T-helper 17 cell (primary cell): ENCODE measurements at places on chromosomes 12 and 14.
A peak's percentile ranks its signal among the peaks of the same experiment; 100 is the strongest.

- peaks cover 2% of the 10 kb centered on the region for H3K4me1 ChIP-seq
- no peak overlapping the region for H3K4me3 ChIP-seq
- no peaks in the 10 kb centered on the region for H3K36me3 ChIP-seq
- no peak for DNase-seq
These were observed 44.8 kb downstream of the PRIMA1 start for GRCh38 chr14:93743270-93744060.

- no peak overlapping the region for H3K4me3 ChIP-seq
- no peak overlapping the region for H3K27ac ChIP-seq
- peaks cover 36% of the 10 kb centered on the region for H3K4me1 ChIP-seq
- DNase-seq, result no peak
- peaks cover 2% of the 10 kb centered on the region for H3K36me3 ChIP-seq
- H3K27me3 ChIP-seq, result no peaks in the 10 kb centered on the region
These were observed 183.8 kb downstream of the FOXN3 start for GRCh38 chr14:89233184-89233583.

GRCh38 chr12:15863984-15864383 is 18.2 kb upstream of the STRAP start:
- H3K27ac ChIP-seq, result no peak overlapping the region
- no peaks in the 10 kb centered on the region for H3K36me3 ChIP-seq
- H3K4me1 ChIP-seq, result peaks cover 6% of the 10 kb centered on the region
- no peak for DNase-seq

DNA sequence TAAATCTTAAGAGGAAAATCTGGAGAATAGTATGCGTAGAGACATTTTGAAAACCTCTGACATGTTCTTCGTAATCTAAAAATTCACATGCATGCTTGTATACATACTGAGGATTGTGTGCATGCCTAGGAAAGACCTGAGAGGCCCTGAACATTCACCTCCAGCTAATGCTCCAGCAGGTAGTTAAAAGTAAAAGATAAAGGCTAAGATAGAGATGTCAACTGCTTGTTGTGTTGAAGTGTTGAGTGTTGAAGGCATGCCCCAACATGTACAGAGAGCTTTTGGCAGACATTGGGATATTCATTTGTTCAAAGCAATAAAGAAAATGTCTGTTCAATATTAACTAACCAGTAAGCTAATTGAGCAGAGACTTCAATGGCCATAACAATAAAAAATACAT is 118.6 kb upstream of the SYT1 start:
- H3K27ac ChIP-seq, result no peak overlapping the region
- no peaks in the 10 kb centered on the region for H3K27me3 ChIP-seq
- DNase-seq, result no peak
- H3K36me3 ChIP-seq, result no peaks in the 10 kb centered on the region

DNA sequence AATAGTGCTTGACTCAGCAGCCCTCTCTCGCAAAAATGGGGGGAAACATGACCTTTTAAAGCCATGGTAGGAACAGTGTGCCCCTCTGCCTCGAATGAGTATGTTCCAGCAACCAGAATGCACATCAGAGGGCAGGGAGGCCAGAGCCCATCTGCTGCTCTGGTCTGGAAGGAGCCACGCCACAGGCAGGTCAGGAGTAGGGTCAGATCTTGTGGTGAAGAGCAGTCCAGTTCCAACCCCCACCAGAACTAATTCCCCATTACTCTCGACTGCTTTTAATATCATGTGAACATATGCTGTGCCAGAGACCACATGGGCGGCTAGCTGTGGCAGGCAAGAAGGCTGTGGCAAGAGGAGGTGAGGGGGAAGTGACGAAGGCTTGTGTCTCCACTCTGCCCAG is 34.6 kb upstream of the TMX1 start:
- H3K4me1 ChIP-seq, result no peaks in the 10 kb centered on the region
- DNase-seq, result no peak
- H3K27me3 ChIP-seq, result peaks cover 46% of the 10 kb centered on the region
- H3K4me3 ChIP-seq, result no peak overlapping the region

GRCh38 chr14:56417173-56417572 is 162.4 kb upstream of the TMEM260 start:
- H3K36me3 ChIP-seq, result peaks cover 2% of the 10 kb centered on the region
- H3K4me3 ChIP-seq, result no peak overlapping the region
- peaks cover 27% of the 10 kb centered on the region for H3K27me3 ChIP-seq
- no peak overlapping the region for H3K27ac ChIP-seq
- no peak for DNase-seq

GRCh38 chr12:10634427-10634826 is 21.0 kb upstream of the MAGOHB start:
- H3K27ac ChIP-seq, result no peak overlapping the region
- H3K4me1 ChIP-seq, result peaks cover 6% of the 10 kb centered on the region
- DNase-seq, result no peak

DNA sequence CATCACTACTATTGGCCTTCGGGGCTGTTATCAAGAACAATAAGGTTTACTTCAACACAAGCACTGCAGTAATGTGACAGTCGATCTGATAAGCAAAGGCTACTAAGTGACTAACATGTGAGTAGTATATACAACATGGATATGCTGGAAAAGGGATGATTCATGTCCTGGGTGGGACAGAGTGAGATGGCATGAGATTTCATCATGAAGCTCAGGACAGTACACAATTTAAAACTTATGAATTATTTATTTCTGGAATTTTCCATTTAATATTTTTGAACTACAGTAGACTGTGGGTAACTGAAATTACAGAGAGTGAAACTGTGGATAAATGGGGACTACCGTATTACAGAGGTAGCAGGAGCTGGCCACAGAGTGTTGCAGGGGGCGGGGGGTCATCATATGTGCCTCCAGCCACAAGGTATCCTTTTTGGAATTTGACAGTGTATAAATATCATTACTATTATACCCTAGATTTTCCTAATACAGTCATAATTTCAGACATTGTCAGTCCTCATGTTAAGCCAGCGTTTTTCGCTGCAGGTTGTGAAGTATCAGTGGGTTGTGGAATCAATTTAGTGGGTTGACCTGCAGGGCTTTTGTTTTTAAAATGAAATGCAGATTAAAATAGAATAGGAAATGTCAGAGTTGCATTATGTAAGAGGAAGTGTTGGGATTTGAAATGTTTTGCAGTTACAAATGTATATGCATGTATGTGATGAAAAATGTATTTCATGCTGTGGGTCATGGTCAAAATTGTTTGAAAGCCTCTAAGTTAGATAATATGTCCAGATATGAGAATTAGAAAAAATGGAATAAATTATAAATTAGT is 148.0 kb upstream of the NUDT4 start:
- no peak overlapping the region for H3K27ac ChIP-seq
- no peaks in the 10 kb centered on the region for H3K27me3 ChIP-seq
- no peaks in the 10 kb centered on the region for H3K4me1 ChIP-seq
- DNase-seq, result no peak
- no peak overlapping the region for H3K4me3 ChIP-seq
- no peaks in the 10 kb centered on the region for H3K36me3 ChIP-seq

GRCh38 chr14:28785096-28785952 is 18.7 kb downstream of the FOXG1 start:
- peaks cover 2% of the 10 kb centered on the region for H3K4me1 ChIP-seq
- H3K36me3 ChIP-seq, result no peaks in the 10 kb centered on the region
- peak overlapping the region; percentile 5 for H3K4me3 ChIP-seq
- H3K27me3 ChIP-seq, result peaks cover 7% of the 10 kb centered on the region

DNA sequence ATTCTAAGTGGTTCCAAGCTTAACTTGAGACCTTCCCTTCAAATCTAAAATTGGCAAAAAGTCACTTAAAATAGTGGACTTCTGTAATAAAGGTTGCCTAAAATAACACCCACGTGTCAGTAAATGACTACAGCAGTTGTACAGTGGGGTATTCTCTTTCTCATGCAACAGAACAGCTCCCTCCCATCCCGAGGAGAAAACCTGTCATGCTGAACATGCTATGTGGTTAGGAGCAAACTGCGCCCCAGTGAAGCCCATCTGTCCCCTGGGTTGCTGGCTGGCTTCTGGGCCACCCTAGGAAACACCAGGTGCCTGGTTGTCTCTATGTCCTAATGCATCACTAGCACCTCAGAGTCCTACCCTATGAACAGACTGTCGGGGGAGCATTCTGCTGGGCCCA is 2.7 kb downstream of the BTBD6 start:
- no peaks in the 10 kb centered on the region for H3K36me3 ChIP-seq
- no peak for DNase-seq
- no peaks in the 10 kb centered on the region for H3K27me3 ChIP-seq

DNA sequence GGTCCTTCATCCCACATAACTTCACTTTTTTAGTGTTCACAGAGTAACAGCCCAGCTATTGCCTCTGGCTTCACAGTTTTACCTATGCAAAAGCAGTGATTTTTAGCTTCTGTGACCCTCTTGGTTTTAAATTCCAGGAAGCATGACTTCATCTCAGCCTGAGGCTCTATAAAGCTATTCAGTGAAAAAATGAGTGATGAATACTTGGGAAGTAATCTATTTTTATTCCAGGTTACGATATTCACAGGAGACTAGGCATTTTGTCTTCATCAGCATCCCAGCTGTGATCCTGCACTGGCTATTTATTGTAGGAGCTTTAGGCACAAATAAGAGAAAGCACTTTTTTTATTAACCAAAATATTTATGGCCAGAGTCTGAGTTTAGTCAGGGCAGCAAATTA is 164.8 kb downstream of the SNAPC1 start:
- no peak overlapping the region for H3K27ac ChIP-seq
- H3K27me3 ChIP-seq, result peaks cover 64% of the 10 kb centered on the region
- DNase-seq, result no peak

DNA sequence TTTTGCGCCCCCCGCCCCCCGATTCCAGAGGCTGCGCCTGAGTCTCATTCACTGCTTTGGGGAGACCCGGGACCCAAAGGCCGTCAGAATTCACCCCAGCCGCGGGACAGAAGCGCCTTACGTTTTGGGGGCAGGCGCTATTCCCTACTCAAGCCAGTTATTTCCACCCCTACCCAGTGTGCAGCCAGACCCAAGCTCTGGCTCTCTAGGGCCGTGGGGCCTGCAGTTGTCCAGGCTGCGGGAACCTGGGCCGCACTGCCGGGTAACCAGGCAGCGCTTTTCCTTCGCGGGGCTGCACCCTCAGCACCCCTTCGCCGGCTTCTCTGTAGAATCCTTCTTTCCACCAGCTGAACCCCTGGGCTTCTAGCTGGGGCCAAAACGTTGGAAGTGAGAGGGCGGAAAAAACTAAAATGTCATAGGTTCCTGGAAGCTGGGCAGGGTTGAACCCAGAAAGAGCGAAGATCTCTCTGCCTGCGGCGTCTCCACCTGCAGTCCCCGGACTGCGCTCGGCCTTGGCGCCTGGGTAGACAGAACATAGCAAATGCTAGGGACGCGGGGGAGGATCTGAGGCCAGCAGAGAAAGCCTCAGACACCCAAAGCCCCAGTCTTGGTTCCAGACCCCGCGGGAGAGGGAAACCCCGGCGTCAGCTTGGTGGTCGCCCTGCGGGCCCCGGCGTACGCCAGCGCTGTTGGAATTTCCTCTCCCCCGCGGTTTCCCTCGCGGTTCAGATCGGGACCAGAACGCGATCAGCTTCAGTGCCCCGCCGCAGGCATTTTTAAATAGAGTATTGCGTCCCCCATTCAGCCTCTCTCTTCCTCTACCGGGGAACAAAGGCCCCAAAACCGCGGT is 18.3 kb downstream of the TBX3 start:
- H3K36me3 ChIP-seq, result no peaks in the 10 kb centered on the region
- H3K4me1 ChIP-seq, result peaks cover 3% of the 10 kb centered on the region
- no peak overlapping the region for H3K4me3 ChIP-seq
- no peak for DNase-seq

GRCh38 chr12:112116232-112117060 is 7.9 kb upstream of the NAA25 start:
- no peak overlapping the region for H3K27ac ChIP-seq
- peaks cover 9% of the 10 kb centered on the region for H3K4me1 ChIP-seq
- H3K4me3 ChIP-seq, result peak overlapping the region; percentile 74
- no peak for DNase-seq

DNA sequence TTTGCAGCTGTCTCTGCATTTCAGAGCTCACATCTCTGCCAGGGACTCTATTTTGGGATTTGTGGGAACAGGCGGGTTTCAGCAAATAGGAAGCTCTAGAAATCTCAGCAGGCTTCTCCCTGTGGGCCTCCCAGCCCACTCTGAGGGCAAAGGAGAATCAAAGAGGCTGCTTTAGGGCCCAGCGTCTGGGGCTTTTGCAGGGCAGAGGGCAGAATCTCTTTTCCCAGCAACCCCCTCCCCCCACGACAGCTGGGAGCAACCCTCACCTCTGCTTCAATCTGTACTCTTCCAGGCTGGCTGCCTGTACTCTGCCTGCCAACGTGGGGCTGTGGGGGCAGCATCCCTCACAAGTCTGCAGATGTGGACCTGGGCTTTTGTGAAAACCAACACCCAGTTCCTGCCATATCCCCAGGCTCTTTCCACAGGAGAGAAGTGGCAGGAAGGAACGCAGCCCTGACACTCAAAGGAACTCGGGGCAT is 529.6 kb upstream of the TBX3 start:
- H3K27me3 ChIP-seq, result no peaks in the 10 kb centered on the region
- no peaks in the 10 kb centered on the region for H3K36me3 ChIP-seq
- no peaks in the 10 kb centered on the region for H3K4me1 ChIP-seq

DNA sequence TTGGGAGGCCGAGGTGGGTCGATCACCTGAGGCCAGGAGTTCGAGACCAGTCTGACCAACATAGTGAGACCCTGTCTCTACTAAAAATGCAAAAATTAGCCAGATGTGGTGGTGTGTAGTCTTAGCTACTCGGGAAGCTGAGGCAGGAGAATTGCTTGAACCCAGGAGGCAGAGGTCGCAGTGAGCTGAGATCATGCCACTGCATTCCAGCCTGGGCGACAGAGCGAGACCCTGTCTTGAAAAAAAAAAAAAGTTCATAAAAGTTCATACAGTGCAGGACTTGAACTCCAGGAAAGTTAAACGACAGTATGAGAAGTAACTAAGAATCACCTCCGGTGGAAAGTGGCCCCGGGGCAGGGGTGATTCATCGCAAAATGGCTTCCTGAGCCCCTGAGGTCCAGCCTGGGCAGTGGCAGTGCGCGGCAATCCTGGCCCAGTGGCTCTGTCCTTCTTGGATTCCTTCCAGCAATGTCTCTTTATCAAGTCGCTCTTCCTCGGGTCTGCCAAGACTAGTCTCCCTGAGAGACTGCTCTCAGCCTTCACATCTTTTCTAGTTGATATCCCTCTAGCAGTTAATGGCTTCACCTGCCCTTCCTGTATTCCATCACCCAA is 16.7 kb upstream of the MAP1LC3B2 start:
- no peak overlapping the region for H3K4me3 ChIP-seq
- H3K36me3 ChIP-seq, result no peaks in the 10 kb centered on the region
- peak overlapping the region; percentile 67 for H3K27ac ChIP-seq
- peaks cover 6% of the 10 kb centered on the region for H3K4me1 ChIP-seq
- H3K27me3 ChIP-seq, result no peaks in the 10 kb centered on the region

DNA sequence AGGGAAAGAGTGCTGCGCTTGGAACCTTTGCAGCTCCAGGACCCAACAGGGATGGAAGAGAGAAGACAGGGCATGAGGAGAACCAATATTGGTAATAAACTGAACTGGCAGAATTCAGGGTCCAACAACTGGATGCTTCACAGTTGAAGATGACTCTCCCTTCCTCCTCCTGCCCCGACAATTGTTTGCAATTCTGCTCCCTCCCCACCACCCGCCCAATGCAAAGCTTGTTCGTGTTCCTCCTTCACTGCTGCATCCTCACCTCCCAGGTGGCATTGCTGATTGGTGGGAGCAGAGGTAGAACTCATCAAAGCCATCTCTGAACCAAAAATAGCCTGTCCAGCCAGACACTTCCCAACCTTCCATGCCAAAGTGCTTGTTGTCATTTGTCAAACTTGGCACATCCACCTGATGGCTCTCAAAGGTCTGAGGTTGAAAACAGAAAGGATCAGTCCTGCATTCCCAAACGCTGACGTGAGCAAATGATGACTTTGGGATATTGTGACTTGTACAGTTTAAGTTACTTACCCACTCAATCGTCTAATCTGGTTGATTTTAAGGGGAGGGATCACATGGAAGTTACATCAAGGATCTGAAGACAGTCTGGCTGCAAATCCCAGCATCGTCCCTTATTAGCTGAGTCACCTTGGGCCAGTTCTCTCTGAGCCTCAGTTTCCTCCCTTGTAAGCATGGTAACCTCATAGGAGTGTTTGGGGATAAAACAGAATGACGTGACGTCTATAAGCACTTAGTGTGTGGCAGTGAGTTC is 242.6 kb upstream of the CRY1 start:
- H3K27me3 ChIP-seq, result no peaks in the 10 kb centered on the region
- no peak overlapping the region for H3K4me3 ChIP-seq
- H3K27ac ChIP-seq, result peak overlapping the region; percentile 76
